A172 (cell line): ENCODE measurements at places on chromosomes 6 and 20. TPM values are rescaled to one million over a fixed set of nuclear protein-coding genes. Genes with fewer than 3 reads are reported as not detected.

MYB gene
- total RNA-seq: 1.2 and 4.1 TPM in 2 replicates

GRCh38 chr6:47520282-47520681 lies 42.7 kb downstream of the CD2AP start:
- no peak for DNase-seq

TGM6 gene
- not detected in 2 replicates for total RNA-seq

C6orf58 gene
- 0.21 and 0.24 TPM in 2 replicates for total RNA-seq

DNA sequence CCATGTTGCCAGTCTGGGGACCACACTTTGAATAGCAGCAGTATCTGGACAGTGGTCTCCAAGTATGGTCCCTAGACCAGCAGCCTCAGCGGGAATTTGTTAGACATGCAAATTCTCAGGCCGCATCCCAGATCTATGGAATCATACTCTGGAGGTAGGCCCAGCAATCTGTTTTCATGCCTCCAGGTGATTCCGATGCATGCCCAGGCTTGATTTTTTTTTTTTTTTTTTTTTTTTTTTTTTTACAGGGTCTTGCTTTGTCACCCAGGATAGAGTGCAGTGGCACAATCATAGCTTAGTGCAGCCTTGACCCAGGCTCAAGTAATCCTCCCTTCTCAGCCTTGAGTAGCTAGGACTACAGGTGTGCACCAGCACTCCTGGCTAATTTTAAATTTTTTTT lies 682 bp upstream of the SLA2 start:
- DNase-seq: no peak

GRCh38 chr6:93902517-93902916 lies 483.2 kb upstream of the EPHA7 start:
- DNase-seq: no peak

BCAS4 gene
- 21.4 and 43.8 TPM in 2 replicates for total RNA-seq

DNA sequence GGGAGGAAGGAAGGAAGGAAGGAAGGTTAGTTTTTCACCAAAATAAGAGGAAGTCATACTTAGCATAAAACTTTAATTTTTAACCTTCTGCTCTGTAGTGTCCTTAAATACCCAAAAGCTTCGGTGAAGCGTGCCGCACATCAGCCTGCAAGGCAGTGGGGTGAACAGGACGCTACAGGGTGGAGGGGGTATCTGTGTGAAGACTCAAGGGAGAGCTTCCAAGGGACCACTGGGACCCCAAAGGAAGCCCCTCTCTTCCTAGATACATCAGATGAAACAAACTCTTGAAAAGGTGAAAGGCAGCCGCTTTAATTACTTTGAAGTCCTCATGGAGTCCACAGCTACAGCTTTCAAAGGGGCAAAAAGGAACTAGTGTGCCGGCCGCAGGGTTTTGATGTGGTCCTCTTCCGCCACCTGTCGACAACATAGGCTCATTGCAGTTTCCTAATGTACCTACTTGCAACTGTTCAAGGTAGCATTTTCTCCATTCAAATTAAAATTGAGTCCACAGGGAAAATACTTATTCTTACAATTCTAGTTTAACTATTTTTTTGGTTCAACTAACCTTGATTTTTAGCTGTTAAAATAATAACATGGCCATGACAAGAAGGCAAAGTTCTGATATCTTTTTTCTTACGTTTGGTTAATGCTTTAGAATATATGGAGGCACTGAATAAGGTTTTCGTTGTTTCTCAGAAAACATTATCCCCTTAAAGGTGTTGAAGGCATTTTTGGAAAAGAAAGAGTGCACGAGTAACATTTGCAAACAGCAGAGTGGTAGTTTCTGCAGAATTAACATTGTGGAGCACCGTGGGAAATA lies 135.0 kb upstream of the RIPOR2 start:
- peak; percentile 77 for DNase-seq

DNA sequence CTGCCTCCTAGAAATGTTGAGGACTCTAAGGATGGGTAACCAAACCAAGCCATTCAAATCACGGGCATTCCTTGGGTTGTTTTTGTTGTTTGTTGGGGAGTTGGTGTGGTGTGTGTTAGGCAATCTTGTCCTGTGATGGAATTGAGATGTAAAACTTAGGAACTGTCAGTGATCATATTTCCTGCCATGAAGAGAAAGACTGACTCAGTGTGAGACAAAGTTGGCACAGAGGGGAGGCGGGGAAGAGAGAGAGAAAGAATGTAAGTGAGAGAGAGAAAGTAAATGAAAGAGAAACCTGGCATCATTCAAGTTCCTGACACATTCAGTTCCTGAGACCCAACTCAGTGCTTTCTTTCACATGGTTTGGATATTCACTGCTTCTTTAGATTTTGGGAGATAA lies 21.6 kb upstream of the FBXO30 start:
- DNase-seq: peak; percentile 13

MACROD2 gene
- 0.02 and 0.46 TPM in 2 replicates for total RNA-seq

CDSN gene
- not detected in 2 replicates for total RNA-seq

- no peak for DNase-seq
Measured at GRCh38 chr6:148650941-148651505, 95.8 kb upstream of the UST start.

DNA sequence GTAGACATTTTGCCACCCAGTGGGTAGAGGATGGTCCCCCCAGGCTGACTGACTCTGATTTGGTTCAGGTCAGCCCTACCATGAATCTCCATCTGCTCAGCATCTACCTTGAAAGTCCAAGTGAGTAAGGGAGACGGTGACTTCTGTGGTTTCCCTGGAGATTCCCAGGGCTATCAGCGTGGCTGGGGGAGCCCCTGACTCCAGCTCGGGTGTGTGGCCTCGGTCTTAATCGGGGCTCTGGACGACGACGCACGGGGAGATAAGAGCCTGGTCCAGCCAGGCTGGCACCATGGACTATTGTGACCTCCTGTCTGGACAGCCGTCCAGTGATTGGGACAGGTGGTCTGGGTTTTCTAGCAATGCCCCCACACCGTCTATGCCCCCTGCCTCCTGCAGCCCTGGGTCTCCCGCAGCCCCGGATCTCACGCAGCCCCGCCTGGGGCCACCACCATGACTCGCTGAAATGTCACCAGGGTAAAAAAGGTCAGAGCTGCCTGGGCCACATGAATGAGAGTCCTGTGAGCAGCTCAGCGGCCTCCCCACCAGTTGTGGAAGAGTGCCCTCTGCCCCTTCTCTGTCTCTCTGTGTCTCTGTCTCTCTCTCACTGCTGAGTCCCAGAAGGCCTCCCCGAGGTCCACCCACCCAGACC lies 47.1 kb upstream of the GATA5 start:
- DNase-seq: peak; percentile 34

- no peak for DNase-seq
Measured at GRCh38 chr6:124670801-124671200, 291.4 kb upstream of the RNF217 start.

GPX5 gene
- total RNA-seq: not detected in 2 replicates

DNA sequence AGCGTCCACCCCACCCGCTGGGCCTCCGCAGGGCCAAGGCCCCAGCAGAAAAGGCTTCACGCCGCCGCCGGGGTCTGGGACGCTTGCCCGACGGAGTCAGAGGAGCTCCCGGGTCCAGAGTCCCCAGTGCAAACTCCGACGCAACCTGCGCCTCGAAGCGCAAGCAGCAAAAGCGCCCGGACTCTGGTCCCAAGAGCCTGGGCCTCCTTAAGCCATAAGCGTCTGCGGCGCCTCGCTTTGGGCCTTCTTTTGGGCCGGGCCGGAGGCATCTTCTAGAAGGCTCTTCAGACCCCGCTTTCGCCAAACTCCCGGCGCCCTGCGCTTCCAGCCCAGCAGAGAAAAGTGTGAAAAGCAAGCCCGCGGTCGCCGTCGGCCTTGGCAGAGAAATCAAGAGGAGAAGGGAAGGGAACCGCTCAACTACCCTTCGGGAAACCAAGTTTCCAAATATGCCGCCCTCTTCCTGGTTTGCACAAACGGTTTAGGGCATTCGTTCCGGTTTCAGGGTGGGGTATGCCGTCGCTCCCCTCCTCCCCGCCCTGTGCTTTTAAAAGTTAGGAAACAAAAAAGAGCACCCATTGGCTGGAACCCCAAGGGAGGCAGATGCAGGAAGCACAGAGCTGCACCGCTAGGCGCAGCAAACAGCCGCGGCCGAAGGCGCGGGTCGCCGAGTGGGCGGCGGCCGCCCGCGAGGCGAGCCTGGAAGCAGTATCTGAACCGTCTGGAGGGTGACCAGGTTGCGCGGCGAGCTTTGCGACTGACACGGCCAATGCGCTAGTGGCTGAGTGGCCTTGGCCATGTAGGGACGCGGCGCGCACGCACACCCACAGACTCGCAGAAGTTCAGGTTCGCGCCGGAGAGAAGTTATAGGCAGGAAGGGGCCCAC lies 1.2 kb downstream of the TBX18 start:
- no peak for DNase-seq

B3GALT4 gene
- 0.07 TPM in 2 replicates for total RNA-seq

GRCh38 chr20:49483696-49484123 lies 1.2 kb upstream of the KCNB1 start:
- DNase-seq: no peak

DNA sequence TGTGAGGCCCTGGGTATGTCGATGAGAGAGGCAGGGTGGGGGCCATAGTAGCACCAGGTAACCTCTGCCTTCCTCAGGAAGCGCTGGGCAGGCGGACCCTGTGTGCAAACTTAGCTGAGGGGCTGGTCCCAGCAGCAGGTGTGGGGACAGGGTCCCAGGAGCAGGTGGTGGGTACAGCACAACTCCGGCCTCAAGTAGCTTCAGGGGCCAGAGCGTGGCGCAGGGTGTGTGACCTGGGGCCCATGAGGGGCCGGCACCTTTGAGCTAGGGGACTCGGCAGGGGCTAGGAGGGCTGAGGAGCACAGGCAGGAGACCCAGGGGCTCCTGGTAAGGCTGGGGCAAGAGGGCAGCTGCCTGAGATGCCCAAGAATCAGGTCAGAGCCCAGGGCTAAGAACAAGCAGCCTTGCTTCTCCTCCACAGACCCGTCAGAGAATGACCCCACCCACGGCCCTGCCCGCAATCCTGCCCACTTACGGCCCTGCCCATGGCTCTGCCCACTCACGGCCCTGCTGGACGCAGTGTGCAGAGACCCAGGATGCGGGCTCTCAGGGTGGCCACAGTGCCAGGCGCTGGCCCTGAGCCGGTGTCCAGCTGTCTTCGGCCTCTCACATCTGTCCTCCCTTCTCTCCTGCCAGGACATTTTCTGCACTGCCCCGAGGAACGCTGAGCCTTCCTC lies 30.9 kb downstream of the CHRNA4 start:
- DNase-seq: no peak

- DNase-seq: no peak
Measured at GRCh38 chr6:130783416-130784107, 43.6 kb upstream of the SMLR1 start.

MATN4 gene
- not detected in 2 replicates for total RNA-seq

DNA sequence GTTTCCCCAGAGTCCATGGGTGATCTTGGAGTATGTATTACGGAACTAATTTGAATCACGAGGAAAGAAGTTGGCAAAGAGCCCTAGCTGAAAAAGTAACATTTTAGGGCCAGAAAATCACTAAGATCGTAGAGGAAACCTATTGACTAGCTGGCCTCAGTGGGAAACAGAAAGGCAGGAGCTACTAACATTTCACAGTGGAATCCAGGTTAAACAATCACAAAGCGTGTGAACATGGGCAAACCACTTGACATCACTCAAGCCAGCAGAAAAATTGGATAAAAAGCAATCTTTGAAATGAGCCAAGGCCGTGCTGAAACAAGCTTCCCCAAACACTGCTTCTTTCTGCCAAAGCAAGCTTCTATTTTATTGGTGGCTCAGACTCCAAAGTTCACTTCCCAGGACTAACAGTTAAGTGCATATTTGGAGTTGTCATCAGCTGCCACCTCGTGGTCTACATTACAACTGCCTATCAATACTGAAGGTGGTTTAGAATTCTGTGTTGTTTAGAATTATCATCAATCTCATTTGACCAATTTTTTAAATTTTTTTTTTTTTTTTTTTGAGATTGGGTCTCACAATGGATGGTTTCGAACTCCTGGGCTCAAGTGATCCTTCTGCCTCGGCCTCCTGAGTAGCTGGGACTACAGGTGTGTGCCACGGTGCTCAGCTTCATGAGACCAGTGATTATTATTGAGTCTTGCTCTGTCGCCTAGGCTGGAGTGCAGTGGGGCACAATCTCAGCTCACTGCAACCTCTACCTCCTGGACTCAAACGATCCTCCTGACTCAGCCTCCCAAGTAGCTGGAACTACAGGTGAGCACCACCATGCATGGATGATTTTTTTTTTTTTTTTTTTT lies 10.6 kb downstream of the RPS10 start:
- DNase-seq: peak; percentile 57

DNA sequence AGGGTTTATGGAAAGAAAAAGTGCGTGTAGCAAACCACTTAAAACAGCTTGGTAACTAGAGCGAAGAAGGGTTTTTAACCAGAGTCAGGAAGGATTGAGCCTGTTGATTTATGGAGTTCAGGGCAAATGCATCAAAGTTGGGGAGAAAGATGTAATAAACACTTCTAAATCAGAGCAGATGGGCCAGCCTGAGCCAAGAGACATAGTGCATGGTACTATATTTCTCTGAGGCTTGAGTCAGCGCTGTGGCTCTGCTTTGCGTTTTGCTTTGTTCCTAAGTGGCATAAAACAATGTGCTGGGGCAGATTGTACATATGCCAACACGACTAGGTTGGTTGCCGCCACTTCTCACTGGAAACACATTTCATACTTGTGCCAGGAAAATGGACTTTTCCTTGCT lies 111.3 kb downstream of the BCKDHB start:
- no peak for DNase-seq

GRCh38 chr20:5001174-5002076 lies at the start of gene SLC23A2:
TSS of gene SLC23A2 (minus strand) at chr20:5001510. CDS start at chr20:4932562, 68,948 bp downstream.
- DNase-seq: no peak

DNA sequence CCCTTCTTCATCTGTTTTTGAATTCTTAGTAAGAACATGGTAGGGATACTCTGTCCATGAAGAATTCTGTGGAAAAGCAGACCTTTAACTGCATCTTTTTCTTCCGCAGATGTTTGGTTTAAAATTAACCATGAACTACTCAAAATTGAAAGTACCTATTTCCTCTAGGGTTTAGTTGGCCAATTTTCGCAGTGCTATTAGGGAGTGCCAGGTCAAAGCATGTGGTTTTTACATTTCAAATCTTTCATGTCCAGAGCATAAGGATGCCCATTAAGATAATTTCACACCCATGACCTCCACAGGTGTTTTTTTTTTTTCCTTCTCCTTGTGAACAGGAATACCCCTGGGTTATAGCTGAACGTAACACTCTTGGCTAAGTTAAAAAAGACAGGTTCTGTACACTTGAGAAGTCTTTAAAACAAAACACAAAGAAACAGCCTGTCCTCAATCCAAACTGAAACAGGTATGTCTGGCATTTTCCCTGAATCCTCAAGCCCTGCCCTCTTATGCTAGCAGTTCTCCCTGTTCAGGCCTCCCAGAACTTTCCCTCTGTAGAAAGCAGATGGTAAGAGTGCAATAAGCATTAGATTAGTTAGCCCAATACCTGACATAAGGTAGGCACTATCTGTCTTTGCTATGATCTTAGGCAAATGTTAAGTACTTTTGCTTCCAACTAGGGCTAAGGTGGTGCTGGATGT lies 67.1 kb downstream of the ELOVL5 start:
- DNase-seq: no peak

GRCh38 chr20:57411406-57412283 lies 20.4 kb downstream of the RBM38 start:
- DNase-seq: no peak

GMPR gene
- 6.6 and 9.6 TPM in 2 replicates for total RNA-seq

GRCh38 chr20:33653218-33653899 lies 8.8 kb upstream of the C20orf144 start:
- DNase-seq: peak; percentile 64

SUMO4 gene
- total RNA-seq: 0.10 and 0.38 TPM in 2 replicates
